ENCODE measurements at places on chromosomes 6 and 20.

DNA sequence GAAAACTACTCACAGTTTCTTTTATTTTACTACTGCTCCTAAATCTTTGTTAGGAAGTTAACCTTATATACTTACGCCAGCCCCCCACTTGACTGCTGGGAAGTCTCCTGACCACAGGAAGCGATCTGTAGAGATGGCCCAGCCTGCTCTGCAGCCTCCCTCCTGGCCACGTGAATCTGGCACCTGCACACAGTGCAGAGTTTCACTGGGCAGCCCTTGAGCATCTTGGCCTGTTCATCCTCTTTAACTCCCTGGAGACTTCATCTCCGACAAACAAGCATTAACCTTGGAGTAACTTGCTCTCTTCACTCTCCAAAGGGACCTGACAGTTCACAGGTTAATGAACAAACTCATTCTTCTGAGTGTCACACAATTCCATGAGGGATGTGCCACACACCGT, 294.1 kb downstream of the BTBD9 start:
- no peak for DNase-seq

GRCh38 chr6:100132005-100132404, 138.0 kb upstream of the MCHR2 start:
- DNase-seq, result no peak

DNA sequence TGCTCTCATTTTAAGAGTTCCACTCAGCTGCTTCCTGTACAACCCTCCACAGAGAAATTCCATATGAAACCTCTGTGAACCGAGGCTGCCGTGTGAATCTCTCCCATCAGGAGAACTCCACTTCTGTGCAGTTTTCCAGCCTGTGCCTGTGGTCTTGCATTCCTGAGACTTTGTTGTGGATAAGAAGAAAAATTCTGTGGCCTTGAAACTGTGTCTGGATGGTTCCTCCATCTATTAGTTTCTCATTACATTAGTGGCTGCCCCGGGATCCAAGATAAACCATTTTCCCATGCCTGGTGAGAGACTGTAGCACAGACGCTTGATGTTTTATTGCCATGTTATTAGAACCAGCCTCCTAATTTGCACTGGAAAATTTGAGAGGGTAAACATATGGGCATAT, 40.8 kb upstream of the TIAM2 start:
- DNase-seq, result no peak

- no peak for DNase-seq
Measured at GRCh38 chr20:48189181-48189580, 403.9 kb upstream of the SULF2 start.

GRCh38 chr6:139944131-139944530, 569.7 kb upstream of the CITED2 start:
- DNase-seq, result no peak

DNA sequence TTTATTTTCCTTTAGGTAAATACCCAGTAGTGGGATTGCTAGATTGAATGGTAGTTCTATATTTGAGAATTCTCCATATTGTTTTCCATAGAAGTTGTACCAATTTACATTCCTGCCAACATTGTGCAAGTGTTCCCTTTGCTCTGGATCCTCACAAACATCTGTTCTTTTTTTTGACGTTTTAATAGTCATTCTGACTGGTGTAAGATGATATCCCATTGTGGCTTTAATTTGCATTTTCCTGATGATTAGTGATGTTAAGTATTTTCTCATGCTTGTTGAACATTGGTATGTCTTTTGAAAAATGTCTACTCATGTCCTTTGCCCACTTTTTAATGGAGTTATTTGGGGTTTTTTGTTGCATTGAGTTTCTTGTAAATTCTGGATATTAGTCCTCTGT, 85.6 kb downstream of the UBE3D start:
- DNase-seq, result no peak

- no peak for DNase-seq
Measured at GRCh38 chr6:96898241-96898851, 655 bp upstream of the NDUFAF4 start.

DNA sequence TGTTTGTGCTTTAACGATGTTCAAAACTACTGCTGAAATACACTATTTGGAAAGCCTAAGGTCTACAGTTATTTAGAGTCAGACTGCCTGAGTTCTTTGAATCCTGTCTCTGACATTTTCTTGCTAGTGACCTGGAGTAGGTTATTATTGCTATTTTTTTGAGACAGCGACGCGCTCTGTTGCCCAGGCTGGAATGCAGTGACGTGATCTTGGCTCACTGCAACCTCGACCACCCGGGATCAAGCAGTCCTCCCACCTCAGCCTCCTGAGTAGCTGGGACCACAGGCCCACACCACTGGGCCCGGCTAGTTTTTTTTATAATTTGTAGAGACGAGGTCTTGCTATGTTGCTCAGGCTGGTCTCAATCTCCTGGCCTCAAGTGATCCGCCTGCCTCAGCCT, 96.6 kb downstream of the TIAM2 start:
- no peak for DNase-seq

- DNase-seq, result no peak
Measured at GRCh38 chr20:53296025-53296424, 297.6 kb downstream of the ZNF217 start.

DNA sequence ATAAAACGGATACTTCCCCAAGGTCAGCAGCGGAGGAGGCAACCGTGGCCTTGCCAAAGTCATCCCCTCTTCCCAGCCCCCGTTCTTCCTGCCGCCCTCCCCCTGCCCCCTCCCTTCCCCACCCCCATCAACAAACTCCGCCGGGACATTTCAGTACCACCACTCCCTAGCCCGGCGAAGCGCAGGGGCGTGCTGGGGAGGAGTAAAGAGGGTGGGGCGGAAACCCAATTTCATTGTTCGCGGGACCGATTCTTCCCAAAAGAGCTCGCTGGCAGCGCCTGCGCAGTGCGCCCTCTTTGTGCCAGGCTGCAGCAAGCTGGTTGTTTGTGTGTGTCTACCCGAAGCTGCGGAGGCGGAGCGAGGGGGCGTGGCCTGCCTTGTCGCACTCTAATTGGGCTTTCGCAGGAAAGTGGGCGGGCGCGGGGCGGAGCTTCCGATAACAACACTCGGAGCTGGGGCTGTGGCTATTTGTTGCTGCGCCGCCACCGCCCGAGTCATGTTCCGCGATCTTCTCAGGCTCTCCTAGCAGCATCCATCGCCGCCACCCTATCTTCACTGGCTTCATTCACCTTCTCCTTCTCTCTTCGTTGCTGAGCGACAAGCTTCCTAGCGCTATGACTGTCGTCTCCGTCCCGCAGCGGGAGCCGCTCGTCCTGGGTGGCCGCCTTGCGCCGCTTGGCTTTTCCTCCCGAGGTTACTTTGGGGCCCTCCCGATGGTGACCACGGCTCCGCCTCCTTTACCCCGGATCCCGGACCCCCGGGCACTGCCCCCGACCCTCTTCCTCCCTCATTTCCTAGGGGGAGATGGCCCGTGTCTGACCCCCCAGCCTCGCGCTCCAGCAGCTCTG, at the start of gene PNRC1:
Gene PNRC1, plus strand, starts transcription at position 471 of the 848 bp plus-strand sequence. Its CDS starts 144 bp downstream, at position 615.
- DNase-seq, result peak; percentile 100

GRCh38 chr20:57025261-57025660, 241.2 kb downstream of the BMP7 start:
- no peak for DNase-seq

GRCh38 chr6:10747251-10747972, at the start of gene TMEM14B:
Gene TMEM14B, plus strand, starts transcription at chr6:10747805. Its CDS starts 1,441 bp downstream, at chr6:10749246.
- DNase-seq, result peak; percentile 99

DNA sequence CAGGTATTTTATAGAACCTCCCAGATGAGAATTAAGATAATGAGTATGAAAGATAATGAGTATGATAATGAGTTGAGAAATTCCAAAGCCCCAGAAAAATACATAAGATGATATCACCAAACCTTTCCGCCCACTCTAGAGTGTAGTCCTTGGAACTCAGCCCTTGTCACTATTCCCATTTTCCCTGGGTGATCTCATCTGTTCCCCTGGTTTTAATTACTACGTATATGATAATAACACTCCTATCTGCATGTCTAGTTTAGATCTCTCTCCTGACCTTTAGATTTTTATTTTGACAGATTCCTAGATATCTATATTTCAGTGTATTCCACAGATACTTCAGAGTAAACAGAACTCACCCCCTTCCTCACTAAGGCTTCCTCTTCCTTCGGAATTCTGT, 51.0 kb upstream of the ASIP start:
- no peak for DNase-seq

- DNase-seq, result no peak
Measured at GRCh38 chr6:80088637-80089036, 17.8 kb upstream of the BCKDHB start.

- DNase-seq, result no peak
Measured at GRCh38 chr6:11972806-11973205, 39.3 kb upstream of the HIVEP1 start.

- no peak for DNase-seq
Measured at GRCh38 chr6:105934708-105935107, 151.4 kb upstream of the PRDM1 start.

DNA sequence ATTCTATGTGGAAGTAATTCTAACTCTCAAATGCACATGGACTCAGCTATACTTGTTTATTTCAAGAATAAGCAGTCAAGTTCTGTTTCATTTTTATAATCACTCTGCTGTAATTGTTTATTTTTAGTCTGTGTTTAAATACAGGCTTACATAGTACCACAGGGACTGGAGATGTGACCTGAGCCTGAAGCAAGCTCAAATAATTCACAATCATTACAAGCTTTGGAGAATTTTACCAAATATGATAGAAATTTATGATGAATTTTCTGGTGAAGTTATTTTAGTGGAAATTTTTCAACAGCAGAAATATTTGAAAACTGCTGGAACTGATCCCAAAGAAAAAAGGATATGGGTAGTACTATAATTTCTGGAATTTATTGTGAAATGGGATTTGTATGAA, 41.6 kb upstream of the DSE start:
- no peak for DNase-seq

DNA sequence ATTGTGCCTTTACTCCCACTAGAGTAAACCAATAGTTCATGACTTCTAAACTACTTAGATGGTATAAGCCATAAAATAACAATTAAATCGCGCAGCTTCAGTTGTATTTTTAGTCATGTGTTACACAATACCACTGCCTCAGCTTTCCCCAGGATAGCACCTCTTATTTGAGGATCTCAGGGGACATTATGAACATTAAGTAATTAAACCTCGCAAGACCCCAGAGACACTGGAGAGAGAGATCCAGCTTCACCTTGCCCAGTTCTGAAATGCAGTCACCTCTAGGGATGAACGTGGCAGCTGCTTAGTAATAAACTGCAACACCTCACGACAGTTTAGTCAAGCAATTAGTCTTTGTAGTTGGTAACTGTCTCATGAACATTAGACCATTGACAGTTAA, 87.1 kb downstream of the CFAP61 start:
- no peak for DNase-seq

- no peak for DNase-seq
Measured at GRCh38 chr20:30484009-30484748, 773.3 kb upstream of the DEFB115 start.

DNA sequence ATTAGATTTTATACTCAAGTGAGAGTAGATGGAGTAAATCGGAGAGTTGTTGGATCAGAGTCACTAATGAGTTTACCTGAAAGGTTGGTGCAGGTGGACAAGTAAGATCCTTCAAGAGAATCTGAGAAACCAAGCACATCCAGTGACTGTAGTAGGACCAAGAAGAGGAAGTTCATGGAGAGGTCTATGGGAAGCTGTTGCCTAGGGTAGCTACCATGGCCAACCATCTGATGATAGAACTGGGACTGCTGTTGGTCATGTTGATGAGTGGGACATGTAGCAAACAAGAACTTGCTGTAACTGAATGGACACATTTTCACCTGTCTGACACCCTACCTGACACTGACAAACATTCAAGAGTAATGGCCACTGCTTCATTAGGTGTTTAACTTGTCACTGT, 11.3 kb upstream of the ADGB start:
- DNase-seq, result no peak

GRCh38 chr6:44495036-44495901, 107.8 kb downstream of the CDC5L start:
- no peak for DNase-seq

DNA sequence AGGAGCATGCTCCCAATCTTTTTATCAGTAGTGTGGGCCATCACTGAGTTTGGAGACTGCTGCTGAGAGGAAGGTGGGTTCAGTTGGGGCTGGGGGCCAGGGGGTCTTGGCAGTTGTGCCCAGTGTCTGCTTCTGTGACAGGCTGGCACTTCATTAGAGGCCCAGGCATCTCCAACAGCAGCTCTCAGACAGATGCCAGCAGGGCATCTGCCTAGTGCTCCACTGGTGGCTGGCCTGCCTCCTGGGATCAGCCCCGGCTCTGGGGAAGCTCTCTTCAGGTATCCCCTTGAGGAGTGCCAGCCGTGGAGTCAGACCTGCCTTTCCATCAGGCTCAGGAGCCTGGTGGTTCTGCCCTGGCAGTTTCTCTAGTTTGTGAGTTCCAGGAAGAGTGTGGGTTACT, 77.3 kb downstream of the DTD1 start:
- no peak for DNase-seq

GRCh38 chr20:35599776-35600120, 15.9 kb upstream of the SPAG4 start:
- no peak for DNase-seq

DNA sequence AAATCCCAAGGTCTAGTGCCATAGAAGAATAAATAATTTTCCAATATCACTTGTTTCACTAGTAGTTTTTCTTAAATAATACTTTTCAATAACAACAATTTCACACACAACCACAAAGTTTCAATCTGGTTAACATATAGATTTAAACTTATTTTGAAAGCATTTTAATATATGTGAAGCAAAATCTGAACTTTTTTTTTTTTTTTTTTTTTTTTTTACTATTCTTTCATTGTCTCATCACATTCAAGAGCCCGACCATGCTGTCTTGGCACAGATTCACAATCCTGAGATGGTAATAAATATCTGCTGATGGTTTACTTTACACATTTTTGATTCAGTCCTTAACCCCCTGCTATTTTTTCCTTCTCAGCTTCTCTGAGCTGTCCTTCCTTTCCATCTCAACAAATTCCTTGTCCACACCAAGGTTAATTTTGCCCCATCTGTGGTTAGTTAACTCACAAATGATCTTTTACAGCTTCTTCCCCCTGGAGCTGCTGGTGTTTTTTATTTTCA, 262.8 kb downstream of the TMEM242 start:
- no peak for DNase-seq

DNA sequence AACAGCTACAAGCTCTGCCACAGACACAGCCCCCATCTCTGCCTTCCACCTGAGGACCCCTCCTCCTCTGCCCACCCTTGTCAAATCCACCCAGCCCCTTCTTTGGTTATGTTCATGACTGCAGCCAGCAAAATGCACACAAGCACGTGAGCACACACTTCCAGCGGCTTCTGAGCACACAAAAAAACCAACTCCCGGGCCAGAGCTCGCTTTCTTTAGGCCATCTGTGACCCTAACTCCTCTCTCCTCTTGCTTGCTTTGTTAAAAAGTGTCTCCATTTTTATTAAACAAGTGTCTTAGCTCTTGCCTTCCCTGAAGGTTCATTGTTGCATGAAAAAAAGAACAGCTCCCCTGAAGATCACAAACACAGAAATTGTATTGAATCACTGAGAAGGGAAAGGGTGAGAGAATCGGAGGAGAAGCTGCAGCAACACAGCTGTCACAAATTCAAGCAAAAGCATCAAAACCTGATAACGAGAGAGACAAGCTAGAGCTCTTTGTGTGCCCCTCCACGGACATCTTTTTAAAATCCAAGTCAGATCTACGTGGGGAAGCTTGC, 142.1 kb downstream of the CD83 start:
- no peak for DNase-seq
